NCI-H446 treated with DMSO at 0.1 percent for 48 hours (cell line): ENCODE measurements at places on chromosomes 2 and 18.

GRCh38 chr2:9082158-9082557 lies 78.7 kb upstream of the MBOAT2 start:
- DNase-seq: no peak

GRCh38 chr2:98177286-98177685 lies 90.3 kb downstream of the VWA3B start:
- DNase-seq: no peak

DNA sequence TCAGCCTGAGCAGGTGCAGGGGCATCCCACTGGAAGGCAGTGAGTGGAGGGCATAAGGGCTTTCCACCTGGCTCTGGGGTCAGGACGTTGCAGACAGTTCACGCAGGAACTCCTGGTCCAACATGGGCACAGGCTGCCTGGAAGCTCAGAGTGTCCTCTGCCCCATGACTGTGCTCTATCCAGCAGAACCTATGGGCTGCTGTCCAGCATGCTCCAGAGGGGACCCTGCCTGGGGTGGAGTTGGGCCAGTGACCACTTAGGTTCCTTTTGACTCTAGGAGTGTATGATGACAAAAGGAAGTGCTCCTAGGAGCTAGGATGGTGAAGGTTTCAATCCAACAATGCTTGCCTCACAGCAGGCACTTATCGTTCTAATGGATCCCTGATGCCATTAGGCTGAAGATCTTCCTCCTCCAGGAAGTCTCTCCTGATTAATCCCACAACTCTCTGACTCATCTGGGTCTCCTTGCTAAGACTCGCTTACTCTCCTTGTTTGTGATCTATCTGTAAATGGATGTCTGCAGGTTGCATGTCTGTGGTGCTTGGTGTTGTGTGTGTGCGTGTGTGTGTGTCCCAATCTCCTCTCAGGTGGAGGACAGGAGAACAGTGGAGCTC lies 224.0 kb downstream of the CELF4 start:
- DNase-seq: no peak

DNA sequence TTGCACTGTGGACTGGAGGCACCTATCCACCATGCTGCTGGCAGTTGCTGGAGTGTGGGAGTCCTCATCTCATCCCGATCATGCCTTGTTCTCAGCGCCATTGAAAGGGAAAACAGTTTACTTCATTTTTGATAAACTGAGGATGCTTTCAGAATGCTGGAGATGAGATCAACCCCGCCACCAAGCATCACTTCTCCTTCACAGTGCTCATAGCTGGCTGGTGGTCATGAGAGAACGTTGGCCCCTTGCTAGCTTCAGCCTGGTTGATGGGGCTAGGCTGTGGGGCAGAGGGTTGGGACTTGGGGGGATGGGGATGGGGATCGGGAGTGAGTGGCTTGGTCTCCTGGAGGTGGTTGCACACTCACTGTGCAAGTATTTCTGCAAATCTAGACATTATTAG lies 30.1 kb downstream of the SOX11 start:
- no peak for DNase-seq

- DNase-seq: no peak
Measured at GRCh38 chr2:3458396-3459184, 60.7 kb downstream of the ADI1 start.

DNA sequence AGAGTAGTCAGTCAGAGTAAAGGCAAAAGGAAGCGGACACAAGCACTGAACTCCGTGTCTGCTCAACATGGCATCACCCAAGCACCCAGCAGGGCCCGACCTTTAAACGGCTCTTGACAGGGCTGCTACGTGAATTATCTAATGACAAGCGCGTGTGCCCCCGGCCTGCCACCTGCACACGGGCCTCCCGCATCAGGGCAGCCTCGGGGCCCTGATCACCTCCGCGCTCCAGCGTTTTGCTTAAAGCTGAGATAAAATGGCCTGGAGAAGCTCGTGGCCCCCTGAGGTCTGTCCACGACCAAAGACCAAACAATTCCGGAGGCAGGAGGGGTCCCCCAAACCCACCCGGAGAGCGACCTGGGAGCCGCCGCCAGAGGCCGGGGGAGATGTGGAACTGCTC lies 376 bp downstream of the NDUFA10 start:
- DNase-seq: no peak

DNA sequence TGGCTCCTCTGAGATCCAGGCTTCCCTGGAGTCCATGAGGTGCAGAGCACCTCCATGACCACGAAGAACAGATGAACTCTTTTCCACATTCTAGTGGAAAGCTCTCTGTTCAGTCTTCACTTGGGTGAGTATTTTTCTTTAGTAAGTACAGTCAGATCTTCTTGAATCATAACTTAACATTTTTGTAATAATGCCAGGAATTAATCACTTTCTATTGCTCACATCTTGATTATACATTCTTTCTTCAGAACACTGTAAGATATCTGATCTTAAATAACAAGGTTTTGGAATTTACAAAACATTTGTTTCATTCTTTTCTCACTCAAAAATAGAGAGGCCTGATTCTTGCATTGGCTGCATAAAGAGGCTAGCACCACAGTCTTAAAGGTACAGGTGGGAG lies 45.4 kb upstream of the RND3 start:
- DNase-seq: no peak
